ENCODE measurements at places on chromosomes 5 and 9.

DNA sequence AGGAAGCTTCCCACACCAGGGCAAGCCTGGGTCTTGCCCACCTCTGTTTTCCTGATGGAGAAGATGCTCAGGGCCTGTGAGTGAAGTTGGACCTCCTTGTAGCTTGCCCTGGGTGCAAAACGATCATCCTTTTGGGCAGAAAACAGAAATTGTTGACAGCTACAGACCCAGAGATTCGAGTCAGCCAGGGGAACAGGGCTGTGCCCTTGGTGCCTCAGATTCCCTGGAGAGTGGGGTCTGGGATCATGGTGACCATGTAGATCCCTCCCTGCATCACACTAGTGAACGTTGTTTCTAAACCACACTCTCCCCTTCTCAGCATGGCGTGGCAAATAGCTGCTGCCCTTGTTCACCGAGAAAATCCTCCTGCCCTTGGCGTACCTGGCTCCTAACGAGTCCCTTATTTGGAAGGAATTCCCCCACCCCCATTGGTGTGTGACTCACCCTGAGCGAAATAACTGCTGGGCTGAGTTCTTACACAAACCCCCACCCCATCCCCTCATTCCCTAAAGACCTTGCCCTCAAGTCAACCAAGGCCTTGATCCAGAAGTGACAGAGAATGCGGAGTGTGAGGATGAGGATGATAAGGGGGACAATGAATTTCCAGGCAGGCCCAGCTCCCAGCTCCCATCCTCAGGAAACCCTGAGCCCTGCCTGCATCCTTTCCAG, 1.1 kb upstream of the DCANP1 start:
- no peak for DNase-seq

- DNase-seq, result no peak
Observed at GRCh38 chr9:131677444-131678180, 62.3 kb downstream of the RAPGEF1 start.

DNA sequence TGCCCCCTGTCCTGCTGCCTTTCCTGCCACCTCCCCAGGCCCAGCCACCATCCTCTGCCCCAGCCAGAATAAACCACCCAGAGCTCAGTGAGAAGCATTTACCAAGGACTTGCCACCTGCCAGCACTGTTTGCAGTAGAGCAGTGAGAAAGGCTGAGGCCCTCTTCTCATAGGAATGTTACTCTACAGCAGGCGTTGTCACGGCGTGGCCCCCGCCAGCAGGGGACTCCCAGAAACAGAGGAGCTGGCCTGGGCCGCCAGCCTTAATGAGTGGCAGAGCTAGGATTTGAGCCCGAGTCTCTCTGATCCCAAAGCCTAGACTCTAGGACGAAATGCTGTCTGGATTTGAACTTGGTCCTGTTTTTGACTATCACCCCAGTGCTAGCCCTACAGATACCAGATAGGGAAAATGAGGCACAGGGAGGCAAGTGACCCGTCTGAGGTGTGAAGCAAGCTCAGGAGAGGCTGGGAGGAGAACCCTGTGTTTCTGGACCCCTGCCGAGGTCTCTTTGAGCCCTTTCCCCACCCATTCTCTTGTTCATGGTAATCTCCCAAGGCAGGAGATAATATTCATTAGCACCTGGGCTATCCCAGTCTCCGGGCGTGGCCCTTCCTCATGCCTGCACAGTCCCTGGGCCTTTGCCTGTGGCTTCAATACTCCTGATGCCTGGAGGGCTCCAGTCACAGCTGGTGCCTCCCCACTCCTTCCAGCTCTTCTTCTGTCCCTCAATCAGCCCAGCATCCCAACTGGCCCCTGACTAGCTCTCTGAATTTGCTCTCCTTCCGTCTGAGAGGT, 30.7 kb downstream of the HRH2 start:
- DNase-seq, result no peak

GRCh38 chr9:8917956-8918739, 1118.6 kb upstream of the DMAC1 start:
- DNase-seq, result no peak

GRCh38 chr5:159048298-159048697, 51.4 kb downstream of the EBF1 start:
- DNase-seq, result no peak

DNA sequence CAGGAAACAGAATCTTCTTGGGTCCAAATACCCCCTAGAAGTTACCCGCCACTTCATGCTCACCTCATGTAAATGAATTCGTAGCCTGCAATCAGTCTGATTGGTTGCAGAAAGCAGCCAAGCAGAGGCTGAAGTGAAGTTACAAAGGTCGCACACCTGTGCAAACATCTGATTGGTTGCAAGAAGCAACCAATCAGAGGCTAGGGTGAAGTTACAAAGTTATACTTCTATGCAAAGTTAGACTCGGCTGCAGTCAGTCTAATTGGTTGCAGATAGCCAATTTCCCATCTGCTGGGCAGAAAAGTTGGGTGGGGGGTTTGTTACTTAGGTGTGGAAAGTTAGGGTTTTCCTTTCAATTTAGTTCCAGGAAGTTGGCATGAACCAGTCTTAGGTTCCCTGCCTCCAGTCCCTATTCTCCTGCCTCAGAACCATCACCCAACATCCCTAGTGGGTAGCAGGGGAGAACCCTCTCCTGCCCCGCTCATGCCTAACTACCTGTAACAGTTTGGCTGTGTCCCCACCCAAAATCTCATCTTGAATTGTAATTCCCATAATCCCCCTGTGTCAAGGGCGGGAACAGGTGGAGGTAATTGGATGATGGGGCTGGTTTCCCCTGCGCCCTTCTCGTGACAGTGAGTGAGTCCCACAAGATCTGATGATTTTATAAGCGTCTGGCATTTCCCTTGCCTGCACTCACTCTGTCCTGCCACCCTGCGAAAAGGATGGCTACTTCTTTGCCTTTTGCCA, 1.2 kb upstream of the RUSC2 start:
- DNase-seq, result no peak

DNA sequence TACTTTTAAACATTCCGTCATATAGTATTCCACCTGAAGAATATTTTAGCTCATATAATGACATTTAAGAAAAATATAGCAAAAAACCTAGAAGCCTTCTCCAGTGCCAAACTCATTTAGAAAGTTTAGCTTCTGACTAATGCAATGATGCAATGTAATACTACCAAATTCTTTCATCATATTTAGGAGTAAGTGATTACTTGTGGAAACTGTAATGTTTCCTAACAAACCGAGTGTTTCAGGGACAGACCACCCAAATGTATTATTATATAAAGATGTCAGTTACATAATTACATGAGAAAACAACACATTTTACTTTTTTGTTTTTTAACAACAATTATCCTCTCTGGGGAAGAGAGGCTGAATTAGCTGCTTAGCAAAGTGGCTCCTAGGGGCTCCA, 316.2 kb downstream of the ARL15 start:
- no peak for DNase-seq

- no peak for DNase-seq
Observed at GRCh38 chr5:171697221-171698102, 88.2 kb upstream of the SMIM23 start.

GRCh38 chr9:121075251-121076036, 689 bp downstream of the CNTRL start:
- DNase-seq, result no peak

DNA sequence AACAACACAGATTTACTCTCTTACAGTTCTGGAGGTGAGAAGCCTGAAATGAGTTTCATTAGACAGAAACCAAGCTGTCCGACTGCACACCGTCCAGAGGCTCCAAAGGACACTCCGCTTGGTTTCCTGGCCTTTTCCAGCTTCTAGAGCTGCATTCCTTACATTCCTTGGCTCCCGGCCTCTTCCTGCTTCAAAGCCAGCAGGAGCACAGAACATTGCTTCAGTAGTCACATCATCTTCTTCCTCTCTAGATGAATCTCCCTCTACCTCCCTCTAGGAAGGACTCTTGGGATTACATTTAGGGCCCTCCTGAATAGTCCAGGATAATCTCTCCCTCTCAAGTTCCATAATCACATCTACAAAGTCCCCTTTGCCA, 213.3 kb downstream of the CDK5RAP2 start:
- no peak for DNase-seq

- no peak for DNase-seq
Observed at GRCh38 chr5:61767231-61768080, 435.4 kb downstream of the ZSWIM6 start.

DNA sequence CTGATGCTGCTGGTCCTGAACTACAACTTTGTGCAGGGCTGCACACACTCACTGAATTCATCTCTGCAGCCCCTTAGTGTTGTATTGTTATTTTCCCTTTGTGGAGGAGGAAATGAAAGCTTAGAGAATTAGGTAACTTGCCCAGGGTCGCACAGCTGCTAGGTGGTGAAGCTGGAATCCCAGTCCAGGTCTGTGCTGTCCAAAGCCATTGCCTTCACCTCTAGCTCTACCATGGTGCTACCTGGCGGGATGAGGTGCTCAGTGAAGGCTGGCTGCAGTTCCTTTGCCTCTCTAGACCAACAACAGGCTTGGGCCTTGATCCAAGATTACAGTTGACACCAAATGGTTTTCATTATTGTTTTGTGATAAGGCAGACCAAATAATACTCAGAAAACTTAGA, 177.8 kb upstream of the PITX1 start:
- no peak for DNase-seq

DNA sequence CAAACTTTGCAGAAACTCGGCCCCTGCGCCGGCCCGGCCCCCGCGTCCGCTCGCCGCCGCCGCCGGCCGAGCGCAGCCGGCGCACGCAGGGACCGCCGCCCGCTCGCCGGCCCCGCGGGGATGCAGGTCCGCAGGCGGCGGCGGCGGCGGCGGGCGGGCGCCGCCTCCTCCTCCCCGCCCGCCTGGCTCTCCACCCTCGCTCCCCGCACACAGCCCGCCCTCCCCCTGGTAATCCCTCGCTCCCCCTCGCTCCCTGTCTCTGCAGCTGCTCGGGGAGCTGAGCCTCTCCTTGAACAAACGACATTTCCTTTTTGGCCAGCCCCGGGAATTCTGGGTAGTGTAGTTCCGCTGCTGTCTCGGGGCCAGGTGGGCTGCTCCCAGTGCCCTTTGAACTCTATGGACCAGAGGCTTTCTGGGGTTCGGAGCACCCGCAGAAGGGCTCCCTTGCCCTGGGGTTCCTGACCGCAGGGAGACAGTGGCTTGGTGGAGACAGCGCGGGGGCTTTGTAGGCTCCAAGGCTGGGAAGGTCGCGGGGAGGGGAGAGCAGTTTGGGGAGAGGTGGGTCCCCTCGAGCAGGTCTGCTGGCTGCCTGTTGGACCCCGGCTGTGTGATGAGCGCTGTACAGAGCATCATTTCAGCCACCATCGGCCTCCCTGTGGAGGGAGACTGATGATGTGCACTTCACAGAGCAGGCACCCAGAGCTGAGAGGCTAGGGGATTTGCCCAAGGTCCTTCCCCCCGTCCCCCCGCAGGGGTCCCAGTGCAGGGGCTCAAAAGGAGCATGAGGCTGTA, 1.8 kb upstream of the FAM78A start:
- no peak for DNase-seq

DNA sequence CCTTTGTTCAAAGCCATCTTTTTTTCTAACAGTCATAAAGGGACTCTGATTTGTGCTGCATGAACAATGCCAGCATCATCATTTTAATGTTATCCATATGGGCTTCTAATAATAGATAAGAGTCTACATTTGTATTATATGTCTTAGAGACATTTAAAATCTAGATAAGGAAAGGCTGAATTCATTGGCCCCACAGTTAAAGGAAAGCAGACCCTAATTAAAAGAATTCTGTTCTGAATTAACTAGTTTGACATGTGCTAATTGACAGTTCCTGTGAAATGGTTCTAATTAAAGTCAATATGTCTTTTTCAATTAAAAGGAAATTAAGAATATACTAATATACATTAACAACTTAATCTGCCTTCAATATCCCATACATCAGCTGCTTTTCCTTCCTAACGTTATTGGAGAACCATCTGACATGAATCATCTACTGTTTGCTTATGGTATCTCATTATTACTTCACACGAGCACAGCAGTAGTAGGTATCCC, 104.7 kb downstream of the NR2F1-AS1 start:
- DNase-seq, result no peak

DNA sequence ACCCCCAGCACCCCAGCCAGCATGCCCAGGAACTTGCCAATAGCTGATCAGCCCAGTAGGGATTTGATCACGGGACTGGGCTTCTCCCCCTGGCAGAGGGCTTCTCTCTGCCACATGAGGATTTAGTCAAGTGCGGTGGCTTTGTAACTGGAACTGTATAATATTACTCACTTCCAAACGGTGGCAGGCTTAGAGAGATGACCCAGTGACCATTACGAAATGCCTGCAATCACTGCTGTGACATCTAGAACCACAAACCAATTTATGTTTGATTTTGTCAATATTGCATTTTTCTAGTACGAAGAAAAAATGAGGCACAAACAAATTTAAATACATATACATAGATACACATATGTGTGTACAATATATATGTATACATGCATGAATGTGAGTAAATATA, 192.1 kb downstream of the ERCC6L2 start:
- no peak for DNase-seq

GRCh38 chr9:69121155-69122081, 52.7 kb upstream of the TJP2 start:
- DNase-seq, result no peak

DNA sequence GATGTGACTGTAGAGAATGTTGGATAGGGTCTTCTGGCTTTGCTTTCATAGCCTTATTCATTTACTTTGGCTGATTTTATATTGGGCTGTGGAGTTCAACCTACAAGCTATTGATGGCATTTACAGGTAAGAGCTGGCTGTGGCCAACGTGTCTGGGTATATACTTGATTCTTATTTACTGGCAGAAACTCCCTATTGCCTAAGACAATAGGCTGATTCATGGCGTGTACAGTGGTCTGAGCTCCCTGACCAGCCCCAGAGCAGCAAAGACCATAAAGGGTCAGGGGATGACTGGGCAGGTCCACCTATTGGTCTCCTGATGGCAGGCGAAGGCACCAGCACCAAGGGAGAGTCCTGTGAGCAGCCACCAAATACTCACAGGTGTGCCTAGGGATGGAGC, 190.2 kb upstream of the DMRTA1 start:
- DNase-seq, result no peak

GRCh38 chr5:51974834-51975233, 591.6 kb downstream of the ISL1 start:
- no peak for DNase-seq

GRCh38 chr5:20266066-20266465, 278.1 kb upstream of the CDH18 start:
- DNase-seq, result no peak

DNA sequence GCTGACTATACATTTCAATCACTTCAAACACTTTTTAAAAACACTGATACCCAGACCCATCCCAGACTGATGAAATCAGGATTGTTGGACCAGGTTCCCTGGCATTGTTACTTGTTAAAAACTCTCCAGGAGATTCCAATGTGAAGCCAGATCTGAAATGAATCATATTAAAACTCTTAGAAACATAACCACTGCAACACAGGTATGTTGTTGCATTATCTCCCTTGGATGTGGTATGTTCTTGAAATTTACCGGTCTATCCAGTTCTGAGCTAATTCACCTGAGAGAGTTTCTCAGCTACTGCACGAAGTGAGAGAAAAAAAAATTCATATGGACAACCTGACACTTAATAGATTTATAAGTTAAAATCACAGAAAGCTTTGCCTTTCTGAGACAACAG, 21.8 kb downstream of the MEF2C start:
- DNase-seq, result no peak

GRCh38 chr9:76637416-76637815, 126.8 kb upstream of the PCA3 start:
- DNase-seq, result no peak

- no peak for DNase-seq
Observed at GRCh38 chr5:55027595-55027994, 3.5 kb downstream of the GZMK start.

Data from stimulated activated CD8-positive, alpha-beta memory T cell treated with anti-CD3 and anti-CD28 coated beads, Interleukin-15, amount 100 ng/mL, for 24 hours (primary cell).